ENCODE measurements at places on chromosomes 11 and 22.

- no peak for DNase-seq
Measured at GRCh38 chr11:123137431-123138224, 57.4 kb downstream of the CLMP start.

- DNase-seq: no peak
Measured at GRCh38 chr11:6841694-6842093, 3.8 kb upstream of the OR10A5 start.

DNA sequence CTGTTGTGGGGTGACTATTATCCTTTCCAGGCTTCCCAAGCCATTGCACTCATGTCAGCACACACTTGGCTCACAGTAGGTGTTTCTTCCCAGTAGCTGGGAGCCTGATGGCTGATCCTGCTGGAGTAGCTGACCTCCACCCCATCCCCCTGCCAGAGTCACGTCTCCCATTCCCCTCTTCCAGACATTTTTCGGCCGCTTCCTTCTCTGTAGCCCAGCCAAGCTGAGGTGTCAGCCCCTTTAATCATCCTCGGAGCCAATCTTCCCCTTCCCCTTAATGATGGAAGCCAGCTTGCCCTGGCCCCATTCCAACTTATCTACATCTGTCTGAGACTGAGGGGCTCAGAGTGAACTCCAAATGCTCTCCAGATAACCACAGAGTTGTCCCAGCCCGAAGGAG lies 550.7 kb downstream of the MN1 start:
- no peak for DNase-seq

- no peak for DNase-seq
Measured at GRCh38 chr22:37740455-37741311, 43.8 kb downstream of the TRIOBP start.

DNA sequence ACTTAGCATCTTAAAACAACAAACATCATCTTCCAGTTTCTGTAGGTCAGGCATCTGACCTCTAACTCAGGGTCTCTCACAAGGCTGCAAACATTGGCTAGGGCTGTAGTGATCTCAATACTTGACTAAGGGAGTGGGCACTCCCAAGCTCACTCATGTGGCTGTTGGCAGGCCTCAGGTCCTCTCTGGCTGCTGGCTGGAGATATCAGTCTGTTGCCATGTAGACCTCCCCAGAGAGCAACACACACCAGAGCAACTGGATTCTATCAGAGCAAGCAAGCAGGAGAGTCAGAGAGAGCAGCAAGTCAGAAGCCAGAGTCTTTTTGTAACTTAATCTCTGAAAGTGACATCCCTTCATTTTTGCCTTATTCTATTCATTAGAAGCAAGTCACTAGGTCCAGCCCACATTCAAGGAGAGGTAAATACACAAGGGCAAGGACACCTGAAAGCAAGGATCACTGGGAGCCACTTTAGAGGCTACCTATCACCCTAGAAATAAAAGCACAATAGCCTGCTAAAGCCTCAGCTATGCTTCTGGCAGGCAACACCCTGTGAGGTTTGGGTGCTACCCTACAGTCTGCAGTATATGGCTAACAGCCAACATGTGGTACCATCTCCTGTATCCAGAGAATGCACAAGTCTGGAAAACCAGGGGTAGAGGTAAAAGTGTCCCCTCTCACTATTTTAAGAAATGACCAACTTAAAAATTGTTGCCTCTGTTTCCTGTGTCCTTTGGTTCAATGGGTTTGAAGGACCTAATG lies 33.5 kb upstream of the CD44 start:
- no peak for DNase-seq

DNA sequence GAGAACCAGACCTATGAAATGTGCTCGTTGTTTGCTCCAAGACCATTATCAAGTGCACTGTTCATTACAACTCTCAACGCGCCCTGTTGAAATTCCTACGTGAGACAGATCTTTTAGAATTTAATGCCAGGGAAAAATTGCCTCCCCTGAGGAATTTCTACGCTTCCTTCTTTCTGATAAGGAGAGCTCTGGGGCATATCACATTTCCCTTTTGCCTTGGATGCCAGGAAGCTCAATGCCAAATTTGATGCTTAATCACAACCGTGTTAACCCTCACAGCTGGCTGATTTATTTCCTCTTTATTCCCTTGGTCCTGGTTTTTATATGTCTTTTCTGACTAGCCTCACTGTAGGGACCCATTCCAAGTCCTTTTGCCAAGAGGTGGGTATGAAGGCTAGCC lies 109.4 kb downstream of the MICAL2 start:
- DNase-seq: no peak

DNA sequence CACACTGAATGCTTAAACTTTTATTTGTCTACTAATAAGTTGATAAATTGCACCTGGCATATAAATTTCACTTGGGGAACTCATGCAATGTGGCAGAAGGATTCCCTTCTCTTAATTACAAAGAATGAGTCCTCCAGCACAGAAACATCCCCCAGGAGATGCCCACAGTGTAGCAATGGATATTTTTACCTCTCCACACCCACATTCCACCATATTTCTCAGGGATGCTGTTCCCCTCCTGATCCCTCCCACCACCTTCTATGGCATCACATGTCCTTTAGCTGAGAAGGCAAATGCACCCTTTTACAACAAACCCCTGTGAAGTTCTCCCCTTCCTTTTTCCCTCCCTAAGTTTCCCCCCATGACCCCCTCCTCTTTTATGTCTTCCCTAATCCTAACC lies 56.1 kb upstream of the UBASH3B start:
- no peak for DNase-seq

GRCh38 chr11:61119571-61119970 lies 17.3 kb downstream of the CD5 start:
- no peak for DNase-seq

DNA sequence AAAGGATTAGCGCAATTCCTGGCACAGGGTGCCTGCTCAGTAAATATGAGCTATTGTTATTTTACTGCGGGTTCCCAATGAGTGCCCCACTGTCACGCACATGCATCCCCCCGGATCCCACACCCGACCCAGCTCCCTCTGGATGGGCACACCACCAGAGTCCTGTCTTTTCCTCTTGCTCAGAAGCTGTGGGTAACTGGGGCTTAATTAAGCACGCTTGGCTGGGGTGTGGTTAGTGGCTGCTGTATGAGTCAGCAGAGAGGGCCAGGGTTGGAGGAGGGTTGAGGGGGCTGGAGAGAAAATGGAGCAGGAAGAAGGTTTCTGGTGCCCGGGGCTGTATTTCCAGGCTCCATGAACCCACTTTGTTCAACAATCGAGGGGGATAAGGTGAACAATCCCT lies 30.3 kb upstream of the NECTIN1 start:
- no peak for DNase-seq

DNA sequence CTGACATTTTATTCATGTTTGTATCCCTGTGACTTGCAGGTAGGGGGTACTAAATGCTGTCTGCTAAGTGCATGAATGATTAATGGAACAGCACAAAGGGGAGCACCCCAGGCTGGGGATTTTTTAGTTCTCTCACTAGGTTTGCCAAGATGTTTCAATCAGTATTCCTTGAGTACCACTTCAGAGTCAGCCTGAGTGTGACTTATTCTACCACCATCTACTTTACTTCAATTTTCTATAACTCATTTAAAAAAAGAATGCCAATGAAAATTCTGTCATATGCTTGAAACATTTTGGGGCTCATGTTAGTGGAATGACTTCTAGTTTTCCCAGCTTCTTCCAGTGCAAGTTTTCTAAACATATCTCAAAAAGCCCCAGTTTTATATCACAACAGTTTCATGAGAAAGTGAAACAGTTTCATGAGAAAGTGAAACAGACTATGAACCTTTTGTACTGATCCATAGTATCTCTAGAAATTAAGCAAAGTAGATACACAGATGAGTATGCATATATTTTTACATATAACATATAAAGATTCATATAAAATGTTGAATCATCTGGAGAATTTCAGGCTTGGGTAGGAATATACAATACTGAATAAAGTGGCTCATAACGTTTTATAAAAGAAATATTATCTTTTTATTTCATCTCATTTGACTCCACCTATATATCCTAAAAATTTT lies 252.4 kb downstream of the GRM5 start:
- DNase-seq: no peak

- no peak for DNase-seq
Measured at GRCh38 chr11:70517203-70517602, 118.9 kb downstream of the CTTN start.

DNA sequence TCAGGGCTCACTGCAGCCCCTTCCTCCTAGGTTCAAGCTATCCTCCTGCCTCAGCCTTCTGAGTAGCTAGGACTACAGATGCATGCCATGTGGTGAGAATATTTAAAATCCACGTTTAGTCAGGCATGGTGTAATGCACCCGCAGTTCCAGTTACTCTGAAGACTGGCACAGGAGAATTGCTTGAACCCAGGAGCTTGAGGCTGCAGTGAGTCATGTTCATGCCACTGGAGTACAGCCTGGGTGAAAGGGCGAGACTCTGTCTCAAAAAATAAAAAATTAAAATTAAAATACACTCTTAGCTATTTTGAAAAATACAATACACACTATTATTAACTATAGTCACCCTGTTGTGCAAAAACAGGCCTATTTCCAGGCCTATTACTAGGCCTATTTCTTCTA lies 38.4 kb downstream of the NOX4 start:
- DNase-seq: no peak

All from C1 segment of cervical spinal cord (tissue), 14 donors.